NCI-H1092 treated with DMSO at 0.1 percent for 48 hours (cell line): ENCODE measurements at places on chromosomes 7 and 10.

GRCh38 chr10:17668435-17669184, 24.7 kb downstream of the STAM start:
- DNase-seq = no peak

DNA sequence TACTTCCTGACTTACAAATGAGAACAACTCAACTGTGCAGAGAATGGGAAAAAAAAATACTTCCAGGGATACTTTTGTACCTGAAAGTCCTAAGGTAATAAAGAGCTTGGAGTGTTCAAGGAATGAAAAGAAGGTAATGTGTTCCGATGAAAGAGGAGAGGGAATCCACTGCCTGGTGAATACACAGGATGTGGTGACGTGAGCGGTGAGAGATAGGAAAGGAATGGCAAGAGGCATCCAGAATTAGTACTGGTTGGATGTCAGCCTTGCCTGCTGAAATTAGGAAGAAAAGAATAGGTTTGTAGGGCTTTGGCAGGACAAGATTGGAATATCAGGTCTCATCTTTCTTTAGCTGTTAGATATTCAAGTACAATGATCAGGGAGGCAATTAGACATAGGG, 347.7 kb downstream of the POM121L12 start:
- DNase-seq = no peak

DNA sequence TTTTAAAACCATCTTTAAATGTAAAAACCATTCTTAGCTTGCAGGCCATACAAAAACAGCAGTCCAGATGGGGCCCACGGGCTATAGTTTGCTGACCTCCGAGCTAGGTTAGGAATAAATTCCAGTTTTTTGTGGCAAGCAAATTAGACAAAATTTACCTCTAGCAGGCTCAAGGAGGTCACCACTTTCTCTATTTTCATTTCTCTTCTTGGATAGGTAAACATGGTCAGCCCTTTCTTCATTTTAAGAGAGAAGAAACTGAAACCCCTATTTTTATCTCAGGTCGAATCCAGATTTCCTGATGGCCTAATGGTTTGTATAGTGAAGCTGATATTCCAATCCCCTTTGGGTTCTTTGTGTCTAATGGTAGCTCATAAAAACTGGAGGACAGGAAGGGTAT, 10.7 kb downstream of the IKZF5 start:
- DNase-seq = no peak

DNA sequence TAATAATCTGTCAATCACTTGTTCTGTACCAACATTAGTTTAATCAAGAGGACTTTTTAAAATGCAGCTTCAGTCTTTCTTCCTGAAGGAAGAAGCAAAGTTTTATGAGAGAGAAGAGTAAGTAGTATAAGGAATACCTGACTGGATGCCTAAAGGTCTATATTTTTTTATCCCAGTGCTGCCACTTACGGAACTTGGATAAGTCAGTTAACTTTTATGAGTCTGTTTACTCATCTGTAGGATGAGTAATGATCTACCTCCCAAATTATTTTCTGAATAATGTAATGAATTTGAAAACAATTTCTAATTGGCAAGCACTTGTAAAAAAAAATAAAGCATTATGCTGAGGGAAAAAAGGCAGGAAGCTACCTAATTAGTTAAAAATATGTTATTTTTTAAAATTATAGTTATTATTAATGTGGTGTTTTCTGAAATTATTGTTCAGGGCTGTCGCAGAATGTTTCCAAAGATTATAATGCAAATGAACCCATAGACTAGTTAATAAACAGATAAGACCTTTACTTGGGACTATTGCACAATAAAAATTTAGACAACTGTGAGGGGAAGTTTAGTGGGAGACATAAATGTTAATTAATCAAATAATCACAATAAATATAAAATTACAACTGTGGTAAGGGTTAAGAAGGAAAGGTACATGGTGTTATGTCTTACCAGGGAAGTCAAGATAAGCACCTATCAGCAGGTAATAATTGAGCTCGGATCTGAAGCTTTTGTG, 24.6 kb downstream of the SLK start:
- DNase-seq = no peak

DNA sequence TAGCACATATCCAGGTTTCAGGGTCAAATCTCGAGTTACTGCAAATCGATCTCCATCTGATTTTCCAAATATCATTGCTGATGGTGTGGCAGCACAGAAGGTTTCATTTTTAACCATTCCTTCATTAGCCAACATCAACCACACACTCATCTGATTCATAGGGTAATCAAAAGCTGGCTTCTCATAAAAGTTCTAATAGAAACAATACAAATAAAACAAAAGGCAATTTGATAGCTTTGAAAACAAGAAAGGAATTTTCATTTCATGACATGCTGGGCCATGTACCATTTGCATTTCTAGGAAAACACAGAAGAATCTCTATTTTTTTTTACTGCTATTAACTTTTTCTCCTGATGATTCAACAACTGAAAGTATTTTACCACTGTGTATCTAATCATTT, 147.7 kb upstream of the SLC26A5 start:
- no peak for DNase-seq

GRCh38 chr10:104255311-104255981, 754 bp downstream of the GSTO1 start:
- DNase-seq = no peak

- no peak for DNase-seq
Observed at GRCh38 chr7:133691727-133692610, 435.2 kb upstream of the LRGUK start.

- no peak for DNase-seq
Observed at GRCh38 chr10:44278837-44279324, 106.0 kb downstream of the CXCL12 start.

GRCh38 chr7:18402488-18403183, 92.9 kb upstream of the HDAC9 start:
- no peak for DNase-seq

DNA sequence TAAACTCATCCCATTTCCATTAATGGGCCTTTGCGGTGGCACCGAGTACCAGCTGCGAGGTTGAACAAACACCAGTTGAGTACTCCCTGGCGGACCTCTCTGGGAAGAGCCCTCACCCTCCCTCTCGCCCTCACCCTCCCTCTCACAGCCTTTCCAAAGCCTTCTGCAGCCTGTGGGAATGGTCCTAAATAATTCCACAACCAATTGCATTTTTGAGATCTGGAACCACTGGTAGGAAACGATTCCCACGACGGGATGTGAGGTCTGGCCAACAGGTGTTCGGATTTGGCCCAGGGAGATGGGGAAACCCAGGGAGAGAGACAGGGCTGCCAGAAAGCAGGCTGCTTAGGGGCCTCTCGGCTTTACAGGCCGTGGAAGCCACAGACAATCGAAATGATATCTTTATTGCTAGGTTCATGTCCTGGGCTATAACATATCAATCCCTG, 5.3 kb downstream of the PTF1A start:
- peak; percentile 82 for DNase-seq

GRCh38 chr10:110863361-110863760, 8.4 kb upstream of the PDCD4 start:
- DNase-seq = no peak

DNA sequence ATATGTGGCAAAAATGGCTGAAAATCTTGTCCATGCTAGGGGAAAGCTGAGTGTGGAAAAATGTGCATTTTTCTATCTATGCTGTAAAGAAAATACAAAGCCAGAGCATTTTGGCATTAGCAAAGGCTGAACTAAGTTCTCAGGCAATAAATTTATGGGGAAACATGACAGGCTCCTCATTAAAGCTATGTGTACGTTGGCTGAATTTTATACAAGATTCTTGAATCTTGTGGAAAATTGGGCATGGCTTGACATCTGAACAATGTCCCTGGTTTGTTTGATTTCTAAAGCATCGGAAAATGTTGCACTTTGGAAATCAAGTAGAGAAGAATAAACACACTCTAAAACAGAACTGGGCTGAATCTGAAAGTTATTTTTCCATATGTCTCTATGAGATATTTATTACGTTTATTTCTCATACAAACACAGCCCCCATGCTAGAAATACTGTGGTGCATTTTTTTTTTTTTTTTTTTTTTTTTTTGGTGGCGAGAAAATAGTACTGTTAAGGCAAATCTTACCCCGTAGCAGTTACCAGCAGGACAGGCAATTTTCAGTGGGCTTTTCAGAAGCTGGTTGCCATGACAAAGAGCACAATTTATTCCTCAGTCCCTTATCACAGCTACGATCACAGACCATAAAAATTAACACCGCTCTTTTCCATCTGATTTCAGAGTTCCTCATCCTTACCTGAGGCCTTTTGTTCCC, 16.9 kb downstream of the CPA1 start:
- no peak for DNase-seq

- DNase-seq = no peak
Observed at GRCh38 chr10:26571655-26572054, 125.8 kb upstream of the PDSS1 start.

- no peak for DNase-seq
Observed at GRCh38 chr7:158374586-158374985, 213.0 kb downstream of the PTPRN2 start.

DNA sequence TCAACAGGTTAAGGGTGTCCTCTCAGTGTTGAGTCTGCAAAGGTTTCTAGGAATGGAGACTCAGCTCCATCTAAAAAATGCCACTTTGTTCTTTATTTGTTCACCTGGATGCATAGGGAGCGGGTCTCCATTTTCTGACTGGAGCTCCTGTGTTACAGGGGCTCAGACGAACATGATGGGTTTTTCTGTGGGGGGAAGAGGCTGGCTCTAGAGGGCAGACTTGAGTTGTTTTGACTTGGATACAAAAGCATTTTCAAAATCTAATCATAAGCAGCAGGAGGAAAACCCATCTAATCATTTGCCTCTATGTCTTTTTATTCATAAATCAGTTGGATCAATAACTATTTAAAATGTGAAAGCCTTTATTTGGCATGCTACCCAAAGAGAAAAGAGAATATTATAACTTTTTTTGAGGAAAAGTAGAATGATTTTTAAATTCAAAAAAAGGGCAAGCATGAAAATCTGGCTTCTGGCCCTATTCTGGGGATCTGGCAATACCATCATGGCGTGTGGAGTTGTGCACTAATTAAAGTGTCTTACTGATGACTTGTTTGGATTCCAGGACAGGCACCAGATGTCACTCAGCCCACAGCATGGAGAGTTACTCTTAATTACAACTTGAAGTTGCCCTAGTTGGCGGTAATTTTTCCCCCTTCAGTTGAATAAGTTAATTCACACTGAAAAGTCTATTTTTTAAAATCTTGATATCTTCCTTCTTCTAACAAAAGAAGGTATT, 594.9 kb downstream of the REEP3 start:
- peak; percentile 2 for DNase-seq

DNA sequence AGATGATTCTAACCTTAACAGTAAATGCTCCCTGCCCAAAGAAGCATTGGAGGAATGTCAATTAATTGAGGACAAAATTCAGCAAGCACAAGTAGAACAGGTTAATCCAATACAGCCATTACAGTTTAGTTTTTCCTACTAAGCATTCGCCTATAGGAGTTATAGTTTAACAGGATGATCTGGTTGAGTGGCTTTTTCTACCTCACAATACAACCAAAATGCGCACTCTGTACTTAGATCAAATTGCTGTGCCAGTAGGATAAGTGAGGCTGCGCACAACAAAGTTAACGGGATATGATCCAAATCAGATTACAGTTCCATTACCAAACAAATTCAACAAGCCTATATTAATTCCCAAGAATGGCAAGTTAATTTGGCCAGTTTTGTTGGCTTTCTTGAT, 117.1 kb upstream of the TRIM24 start:
- DNase-seq = no peak
